ENCODE measurements at places on chromosomes 3 and 15.

DNA sequence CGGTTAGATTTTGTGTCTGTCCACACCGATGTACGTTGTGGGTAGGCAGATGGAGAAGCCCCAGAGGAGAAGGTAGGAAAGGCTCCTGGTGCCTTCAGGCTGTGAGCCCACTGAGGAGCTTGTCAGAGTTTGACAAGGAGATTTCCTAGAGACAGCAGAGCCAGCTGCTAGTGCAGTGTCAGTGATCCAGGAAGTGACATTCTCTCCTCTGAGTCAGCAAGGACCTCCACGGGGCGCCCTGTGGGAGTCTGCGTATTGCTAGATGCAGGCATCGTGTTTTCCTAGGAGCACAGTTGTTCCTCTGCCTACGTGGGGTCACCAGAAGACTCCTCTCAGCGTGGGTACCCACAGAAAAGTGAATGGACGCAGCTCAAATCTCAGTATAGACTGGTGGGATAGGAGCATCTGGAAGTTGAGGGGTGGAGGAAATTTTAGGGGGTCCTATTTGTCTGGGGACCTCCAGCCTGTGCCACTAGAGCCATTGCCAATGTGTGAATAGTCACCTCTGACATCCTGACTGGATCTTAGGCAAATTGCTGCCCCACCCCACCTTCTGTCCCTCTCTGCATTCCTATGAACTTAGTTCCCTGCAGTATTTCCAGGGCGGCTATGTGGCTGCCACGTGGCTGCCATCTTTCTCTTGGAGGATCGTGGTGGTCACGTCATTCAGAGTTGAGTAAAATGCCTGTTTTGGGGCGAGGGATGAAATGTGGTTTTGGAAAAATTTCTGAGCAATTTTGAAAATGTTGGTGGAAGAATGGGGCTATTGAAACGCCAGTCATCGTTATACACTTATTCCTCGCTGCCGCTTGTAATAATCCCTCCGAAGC lies 84.8 kb upstream of the KLHL25 start:
- DNase-seq, result no peak

DNA sequence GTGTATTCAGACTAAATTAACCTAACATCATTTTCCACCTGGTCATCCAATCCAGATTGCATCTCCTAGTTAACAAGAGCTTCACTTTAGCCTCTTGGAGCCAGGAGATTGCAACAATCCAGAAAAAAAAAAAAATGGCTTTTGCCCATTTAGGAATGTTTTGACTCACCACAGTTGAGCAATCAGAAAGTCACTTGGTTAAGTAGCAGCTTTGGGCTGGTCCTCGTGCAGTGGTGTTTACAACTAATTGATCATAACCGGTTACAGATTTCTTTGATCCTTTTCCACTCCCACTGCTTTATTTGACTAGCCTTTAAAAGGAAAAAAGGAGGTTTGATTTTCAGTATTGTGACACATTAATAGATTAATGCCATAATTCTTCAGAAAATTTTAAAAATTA lies 688.8 kb upstream of the CCDC54 start:
- DNase-seq, result no peak

GRCh38 chr15:61175024-61175423 lies 54.1 kb downstream of the RORA start:
- no peak for DNase-seq

- no peak for DNase-seq
Observed at GRCh38 chr3:84904212-84904611, 54.6 kb upstream of the CADM2 start.

DNA sequence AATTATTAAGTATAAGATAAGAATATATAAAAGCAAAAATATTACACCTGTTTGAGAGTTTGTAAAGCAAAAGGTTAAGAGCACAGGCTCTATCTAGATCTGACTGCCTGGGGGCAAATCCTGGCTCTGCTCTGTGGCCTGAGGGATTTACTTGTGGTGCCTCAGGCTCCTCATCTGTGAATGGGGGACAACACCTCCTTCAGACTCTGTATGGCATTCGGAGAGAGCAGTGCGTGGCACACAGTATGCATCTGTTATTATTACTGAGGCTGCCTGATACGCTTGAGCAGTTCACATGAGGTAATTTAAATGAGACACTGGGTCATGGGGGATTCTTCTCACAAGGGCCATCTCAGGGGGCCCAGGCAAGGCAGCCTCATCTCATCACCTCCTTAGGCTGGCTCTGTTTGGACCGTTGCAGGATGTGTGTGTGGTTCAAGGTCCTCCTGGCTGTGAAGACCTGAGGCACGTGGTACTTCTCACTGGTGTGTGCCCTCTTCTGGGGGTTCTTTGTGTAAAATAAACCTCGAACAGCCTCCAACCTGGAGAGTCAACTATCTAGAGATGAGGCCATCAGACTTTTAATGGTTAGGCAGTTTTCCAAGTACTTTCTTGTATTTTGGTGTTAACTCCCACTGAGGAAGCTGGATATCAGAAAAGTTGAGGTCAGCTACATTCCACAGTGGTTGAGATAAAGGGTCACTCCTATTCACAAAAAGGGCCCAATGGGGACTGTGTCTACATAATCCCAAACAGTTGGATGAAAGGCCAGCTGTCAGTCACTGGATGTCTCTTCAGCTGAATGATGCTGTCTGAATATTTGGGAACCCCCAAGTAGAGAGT lies 9.0 kb downstream of the GNB5 start:
- no peak for DNase-seq

GRCh38 chr15:65375871-65376607 lies 1.8 kb downstream of the IGDCC3 start:
- DNase-seq, result no peak
